ENCODE measurements at places on chromosomes 12 and 14.

DNA sequence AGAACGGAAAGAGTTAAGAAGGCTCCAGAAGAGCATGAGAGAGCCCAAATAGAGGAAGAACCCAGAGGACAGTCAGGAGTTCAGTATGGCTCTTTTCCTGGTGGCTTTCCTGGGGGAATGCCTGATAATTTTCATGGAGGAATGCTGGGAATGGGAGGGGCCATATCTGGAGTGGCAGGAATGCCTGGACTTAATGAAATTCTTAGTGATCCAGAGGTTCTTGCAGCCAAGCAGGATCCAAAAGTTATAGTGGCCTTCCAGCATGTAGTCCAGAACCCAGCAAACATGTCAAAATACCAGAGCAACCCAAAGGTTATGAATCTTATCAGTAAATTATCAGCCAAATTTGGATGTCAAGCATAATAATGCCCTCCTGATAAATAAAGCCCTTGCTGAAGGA lies 15.5 kb upstream of the SYT10 start:
- no peak for DNase-seq

GRCh38 chr12:78835493-78835892 lies 29.1 kb upstream of the SYT1 start:
- peak; percentile 21 for DNase-seq

DNA sequence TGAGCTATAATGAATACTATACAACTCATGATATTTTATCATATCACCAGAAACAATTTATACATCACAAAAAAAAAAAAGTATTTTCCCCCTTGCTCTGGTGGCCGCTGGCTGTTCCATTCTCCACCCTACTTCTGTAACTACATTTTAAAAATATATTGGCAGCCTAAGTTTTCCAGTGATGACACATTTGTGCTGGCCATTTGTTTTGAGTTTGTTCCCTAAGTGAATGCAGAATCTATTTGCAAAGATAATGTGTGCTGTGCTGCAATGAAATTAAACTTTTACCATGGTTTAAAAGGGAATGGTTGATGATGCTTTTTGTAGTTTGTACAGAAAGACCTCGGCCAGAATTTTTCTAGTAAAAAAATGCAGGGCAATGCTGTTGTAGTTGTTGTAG lies 1092.8 kb downstream of the TMTC2 start:
- DNase-seq, result no peak

DNA sequence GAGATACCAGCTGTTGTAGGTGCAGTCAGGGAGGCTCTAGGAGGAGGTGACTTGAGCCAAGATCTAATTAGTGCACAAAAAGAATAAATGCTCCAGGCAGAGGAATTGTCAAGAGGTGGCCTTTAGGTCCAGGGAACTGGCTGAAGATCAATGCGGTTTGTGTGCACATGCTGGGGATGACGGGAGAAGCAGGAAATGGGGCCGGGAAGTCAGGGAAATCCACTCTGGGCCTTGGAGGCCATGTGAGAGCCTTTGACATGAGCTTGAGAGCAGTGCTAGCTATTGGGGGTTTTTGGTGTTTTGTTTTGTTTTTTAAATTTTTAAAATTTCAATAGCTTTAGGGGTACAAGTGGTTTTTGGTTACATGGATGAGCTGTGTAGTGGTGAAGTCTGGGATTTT lies 67.4 kb downstream of the MVK start:
- DNase-seq, result no peak

DNA sequence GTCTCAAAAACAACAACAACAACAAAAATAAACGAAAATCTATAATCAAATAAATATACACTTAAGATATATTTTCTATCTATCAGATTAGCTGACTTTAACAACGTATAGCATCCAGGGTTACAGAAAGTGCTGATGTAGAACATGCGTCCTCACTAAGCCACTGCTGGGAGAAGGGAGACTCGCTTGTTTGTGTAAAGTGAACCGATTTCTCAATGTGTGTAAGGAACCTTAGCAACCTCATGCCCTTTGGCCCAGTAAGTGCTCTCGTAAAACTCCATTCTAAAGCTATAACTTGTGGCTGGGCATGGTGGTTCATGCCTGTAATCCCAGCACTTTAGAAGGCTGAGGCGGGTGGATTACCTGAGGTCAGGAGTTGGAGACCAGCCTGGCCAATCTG lies 23.8 kb downstream of the NFKBIA start:
- no peak for DNase-seq

DNA sequence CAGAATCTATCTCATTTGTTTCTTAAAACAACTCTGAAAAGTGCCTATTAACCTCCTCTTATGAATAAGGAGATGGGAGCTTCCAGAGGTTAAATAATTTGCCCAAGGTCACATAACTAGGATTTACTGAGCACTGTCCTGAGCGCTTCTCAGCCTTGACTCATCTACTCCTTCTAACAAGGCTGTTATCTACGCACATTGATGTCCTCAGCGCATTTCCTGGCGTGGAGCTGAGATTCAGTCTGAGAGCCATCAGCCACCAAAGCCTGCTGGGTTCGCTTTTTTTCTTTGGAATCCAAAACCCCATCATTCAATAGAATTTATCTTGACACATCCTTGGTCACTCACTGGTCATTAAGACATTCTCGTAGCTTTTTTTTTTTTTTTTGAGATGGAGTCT lies 29.3 kb downstream of the AK7 start:
- DNase-seq, result no peak

- DNase-seq, result peak; percentile 76
Measured at GRCh38 chr12:12266389-12266872, 413 bp downstream of the LRP6 start.

DNA sequence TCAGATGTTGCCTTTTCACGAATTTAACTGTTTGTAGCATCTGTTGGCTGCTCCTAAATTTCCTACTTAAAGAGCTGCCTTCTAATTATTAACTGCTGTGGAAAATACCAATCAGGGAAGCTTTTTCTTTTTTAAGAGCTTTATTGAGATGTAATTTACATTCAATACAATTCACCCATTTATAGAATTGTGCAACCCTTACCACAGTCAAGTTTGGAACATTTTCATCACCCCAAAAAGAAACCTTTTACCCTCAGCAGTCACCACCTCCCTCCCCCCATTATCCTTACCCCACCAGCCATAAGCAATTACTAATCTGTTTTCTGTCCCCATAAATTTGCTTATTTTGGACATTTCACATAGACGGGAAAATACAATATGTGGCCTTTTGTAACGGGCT lies 1.4 kb downstream of the PCNX4 start:
- no peak for DNase-seq

DNA sequence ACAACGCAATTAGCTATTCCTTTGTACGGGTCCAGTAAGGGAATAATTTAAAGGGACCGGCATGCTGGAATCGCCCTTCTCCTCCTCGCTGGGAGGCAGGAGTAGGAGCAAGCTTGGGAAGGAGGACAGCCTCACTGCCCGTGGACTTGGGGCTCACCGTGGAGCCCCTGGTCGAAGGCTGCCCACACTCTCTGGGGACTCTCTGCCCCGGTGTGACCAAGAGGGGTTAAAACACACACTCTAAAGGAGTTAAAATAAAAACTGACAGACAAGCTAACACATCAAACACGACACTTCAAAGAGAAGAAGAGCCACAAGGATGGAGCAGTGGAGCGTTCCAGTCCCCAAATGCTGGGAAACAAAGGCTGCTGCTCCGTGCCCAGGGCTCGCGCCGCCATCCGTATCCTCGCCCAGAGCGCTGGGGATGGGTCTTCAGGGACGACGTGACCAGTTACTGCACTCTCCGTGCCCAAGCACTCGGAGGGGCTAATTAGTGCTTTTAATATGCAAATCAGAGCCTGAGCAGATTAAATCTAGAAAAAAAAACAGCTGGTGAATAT lies 123.3 kb downstream of the PAPOLA start:
- no peak for DNase-seq

GRCh38 chr12:5745251-5745888 lies 199.7 kb downstream of the ANO2 start:
- DNase-seq, result peak; percentile 99

GRCh38 chr14:54676812-54677708 lies 110.1 kb downstream of the SAMD4A start:
- DNase-seq, result peak; percentile 20

DNA sequence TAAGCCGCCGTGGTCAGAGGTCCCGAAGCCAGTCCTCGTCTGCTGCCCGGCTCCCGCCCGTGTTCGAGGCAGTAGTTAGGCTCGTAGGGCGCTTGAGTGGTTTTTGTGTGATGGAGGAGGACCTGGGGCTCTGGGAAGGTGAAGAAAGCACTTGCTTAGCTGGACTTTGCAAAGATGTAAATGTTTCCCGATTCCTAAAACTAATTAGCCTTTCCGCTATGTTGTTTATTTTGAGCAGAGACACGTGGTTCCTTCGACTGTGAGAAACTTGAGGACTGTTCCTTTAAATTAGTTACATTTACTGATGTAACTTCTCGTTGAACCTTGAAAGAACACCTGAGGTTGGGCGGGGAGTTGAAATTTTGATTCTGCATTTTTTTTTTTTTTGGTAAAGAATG lies 33.9 kb downstream of the MIA2 start:
- peak; percentile 66 for DNase-seq

DNA sequence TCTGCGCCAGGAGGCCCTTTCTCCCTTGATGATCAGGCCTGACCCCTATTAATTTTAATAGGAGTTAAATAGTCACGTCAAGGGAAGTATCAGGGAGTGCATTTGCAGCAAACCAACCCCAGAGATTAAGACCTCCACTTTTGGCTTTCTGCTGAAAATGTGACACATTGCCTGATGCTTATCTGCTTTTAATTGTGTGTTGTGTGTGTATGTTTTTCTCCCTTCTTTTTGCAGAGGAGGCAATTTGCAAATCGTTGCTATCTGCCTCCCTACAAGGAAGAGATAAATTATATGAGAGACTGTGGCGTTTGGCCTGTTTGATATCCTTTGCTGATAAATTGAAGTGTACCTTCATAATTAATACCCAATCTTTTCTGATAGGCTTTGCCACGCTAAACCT lies 822.9 kb downstream of the VRK1 start:
- DNase-seq, result no peak

DNA sequence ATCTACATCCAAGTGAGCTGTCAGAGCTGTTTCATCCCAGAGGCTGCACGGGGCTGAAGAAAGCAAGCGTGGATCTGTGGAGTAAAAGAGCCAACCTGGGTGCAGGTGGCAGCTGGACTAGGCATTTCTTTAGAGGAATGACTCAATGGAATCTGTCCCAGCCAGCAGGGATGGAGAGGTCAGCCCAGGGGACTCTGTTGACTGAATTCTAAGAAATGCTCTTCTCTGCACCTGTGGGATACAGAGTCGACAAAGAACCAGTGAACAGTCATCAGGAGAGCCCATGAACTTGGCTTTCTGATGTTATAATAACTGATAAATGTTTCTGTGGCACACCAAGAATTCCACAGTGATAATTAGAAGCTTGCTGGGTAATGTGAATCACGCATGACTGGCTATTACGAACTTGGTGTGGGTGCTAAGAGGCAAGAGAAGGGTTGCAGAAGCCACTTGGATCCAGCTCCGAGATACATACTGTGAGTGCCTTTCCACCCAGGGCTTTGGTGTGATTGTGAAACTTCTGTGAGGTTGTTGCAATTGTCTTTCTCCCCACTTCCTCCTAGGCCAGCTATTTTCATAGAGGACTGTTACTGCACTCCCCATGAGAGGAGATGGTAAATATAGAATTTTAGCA lies 16.2 kb downstream of the PYGL start:
- no peak for DNase-seq
